ENCODE measurements at places on chromosomes 6 and 20.

GRCh38 chr6:30044630-30045029 lies 16.4 kb upstream of the POLR1H start:
- peak; percentile 72 for DNase-seq

GRCh38 chr20:57553376-57554018 lies 7.4 kb upstream of the PCK1 start:
- DNase-seq = no peak

DNA sequence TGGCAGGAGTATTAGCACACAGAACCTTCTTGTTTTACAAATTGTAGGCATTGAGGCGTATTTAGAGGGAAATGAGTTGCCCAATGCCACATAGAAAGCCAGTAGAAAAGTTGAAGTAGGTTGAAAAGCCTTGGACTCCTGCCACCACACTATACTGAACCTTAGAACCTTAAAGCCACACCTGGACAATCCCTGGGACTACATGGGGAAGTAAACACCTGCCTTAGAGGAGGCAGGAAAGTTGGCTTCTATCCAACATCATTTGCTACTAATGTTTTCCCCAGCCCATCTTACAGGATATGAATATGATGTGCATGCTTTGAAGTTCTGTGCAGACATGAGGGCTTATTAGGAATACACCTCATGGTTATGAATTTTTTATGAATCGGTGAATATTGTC lies 5.3 kb upstream of the EPPIN start:
- no peak for DNase-seq

DNA sequence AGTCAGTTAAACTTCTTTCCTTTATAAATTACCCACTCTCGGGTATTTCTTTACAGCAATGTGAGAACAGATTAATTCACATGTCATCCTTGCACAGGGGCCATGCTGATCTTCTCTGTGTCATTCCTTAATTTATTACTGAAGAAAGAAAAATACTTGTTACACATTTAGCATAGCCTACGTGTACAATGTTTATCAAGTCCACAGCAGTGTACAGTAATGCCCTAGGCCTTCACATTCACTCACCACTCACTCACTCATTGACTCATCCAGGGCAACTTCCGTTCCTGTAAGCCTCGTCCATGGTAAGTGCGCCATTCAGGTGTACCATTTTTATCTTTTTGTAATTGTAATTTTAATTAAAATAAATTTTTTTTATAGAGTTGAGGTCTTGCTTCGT lies 73.6 kb downstream of the RSPH3 start:
- peak; percentile 23 for DNase-seq

- no peak for DNase-seq
Measured at GRCh38 chr6:104527311-104527710, 332.4 kb downstream of the HACE1 start.

GRCh38 chr6:29710281-29710941 lies 12.8 kb upstream of the HLA-F start:
- no peak for DNase-seq

DNA sequence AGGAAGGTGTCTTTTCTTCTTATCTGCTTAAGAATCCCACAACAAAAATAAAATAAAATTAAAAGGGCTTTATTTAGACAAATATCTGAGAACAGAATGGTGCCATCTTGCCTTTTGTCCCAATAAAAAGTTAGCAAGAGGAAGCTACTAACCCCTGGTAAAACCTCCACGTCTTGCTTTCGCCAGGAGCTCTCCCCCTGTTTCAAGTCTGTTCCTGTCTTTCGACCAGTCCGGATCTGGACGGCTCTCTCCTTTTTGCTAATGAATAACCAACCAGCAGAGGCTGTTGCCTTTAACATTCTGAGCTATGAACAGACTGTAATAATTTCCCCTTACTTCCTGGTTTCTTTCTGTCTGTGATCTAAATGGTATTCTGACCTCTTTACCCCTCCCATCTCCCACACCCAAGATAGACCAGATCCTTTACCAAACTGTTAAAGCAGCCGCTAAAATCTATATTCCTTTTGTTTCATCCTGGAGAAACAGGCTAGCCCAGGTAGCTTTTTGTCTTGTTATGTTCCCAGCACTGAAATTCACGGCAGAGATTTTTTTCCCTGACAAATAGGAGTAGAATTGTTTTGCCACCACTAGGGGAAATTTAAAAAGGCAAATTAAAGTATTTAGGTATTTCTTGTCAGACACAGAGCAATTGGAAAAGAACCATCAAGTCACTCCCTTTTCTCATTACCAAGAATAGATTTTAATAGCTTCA lies at the start of gene FRK:
Gene FRK, minus strand, starts transcription at position 320 of the 712 bp plus-strand sequence. CDS start 580 bp downstream, outside the sequence.
- peak; percentile 28 for DNase-seq

DNA sequence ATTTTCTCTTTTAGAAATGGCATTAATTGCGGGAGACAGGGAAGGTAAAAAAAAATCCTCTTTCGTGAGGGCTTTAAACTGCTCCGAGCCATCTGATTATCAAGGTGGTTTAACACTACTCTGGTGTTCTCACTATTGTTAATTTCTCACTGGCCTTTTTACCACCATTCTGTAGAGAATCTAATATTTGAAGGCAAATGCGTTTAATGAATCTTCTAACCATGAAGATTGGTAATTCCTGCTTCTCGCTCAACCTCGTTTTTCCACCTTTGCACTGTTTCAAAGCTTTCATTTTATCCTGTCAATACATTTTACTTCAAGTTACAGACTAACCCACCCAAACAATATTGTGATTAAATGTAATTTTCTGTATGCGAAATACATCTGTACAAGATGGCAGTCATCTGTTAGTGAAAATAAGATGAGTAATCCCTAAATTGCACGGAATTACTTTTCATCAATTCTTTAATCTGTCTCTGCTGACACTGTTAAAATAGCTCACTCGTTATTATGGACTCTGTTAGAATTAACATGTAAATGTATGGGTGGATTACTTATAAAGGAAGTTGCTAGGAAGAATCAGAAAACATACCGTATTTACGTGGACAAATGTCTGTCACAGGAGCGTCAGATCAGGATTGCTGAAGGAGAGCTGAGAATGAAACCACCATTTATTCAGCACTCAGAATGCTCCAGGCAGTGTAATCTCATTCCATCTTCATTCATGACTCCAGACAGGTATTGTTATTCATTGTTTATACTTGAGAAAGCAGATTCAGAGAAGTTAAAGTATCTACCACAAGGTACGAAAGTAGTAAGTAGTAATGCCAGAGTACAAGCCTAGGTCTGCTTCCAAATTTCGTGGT lies 1.1 kb upstream of the LCA5 start:
- DNase-seq = no peak

DNA sequence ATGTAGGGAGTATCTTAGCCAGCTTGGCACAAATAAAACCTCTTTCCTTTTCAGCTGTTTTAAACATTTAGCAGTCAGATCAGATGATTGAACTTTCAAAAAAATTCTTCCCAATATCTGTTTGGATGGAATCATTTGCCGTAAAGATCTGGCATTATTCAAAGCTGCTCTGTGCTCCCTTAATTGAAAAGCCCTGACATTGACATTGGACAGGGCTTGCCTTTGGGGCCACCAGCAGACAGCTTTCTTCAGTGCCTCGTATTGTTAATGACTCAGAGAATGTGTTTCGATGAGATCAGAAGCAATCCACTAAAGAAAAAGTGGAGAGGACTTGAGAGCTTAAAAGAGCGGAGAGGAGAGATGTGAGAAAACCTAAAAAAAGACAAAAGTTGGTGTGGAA lies 343.5 kb downstream of the NRN1 start:
- DNase-seq = no peak

DNA sequence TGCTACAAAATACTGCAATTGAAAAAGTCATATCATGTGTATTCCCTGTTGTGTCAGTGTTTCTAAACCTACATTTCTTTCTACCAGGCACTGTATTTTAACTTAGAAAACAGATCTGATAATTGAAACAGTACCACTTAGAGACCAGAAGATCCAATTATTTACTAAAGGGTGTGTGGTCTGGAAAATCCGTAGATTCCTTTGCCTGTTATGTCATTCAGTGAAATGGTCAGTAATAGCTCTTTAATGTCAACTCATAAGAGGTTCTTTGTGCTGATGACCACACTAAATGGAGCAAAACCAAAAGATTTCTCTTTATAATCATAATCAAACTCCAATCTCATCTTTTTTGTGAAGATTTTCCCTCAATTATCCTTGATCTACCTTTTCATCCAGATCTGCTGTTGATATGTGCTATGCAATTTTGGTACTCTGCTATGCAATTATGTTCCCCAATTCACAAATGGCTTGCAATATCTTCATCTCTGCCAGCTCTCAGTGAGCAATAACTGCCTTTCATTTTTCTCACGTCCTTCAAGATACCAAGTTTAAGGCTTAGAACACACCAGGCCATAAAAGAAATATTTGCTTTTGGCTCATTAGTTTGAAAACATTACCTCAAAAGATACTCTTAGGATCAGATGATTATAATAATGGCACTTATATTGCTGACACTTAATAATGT lies 165.5 kb downstream of the MOXD1 start:
- DNase-seq = peak; percentile 28

DNA sequence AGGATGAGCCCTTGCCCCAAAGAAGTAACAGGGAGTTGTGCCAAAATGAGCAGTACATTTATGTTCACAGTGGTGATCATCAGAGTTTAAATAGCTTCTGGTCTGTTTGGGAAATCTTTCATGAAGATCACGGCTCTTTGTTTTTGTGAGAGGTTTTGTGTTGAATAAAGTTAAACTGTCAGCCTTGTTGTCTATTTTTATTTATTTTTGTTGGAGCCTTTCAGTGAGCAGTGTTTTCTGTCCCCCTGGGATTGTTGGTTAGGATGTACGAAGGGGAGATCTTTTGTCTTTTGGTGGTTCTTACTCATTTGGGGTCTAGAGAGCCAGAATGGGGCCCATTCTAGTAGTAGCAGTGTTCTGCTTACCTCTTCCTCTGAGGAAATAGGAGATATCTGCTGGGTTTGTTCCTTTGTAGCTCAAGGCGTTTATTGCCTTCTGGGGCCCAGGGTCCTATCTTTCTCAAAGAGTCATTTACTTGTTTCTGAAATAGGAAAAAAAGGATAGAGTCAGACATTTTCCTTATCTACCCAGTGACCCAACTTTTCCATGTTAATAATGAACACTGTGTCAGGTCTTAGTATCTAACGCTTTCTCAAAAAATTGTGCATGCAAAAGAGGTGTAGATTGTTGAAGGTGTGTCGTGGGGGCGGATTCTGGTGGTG lies 157.4 kb downstream of the JARID2 start:
- DNase-seq = no peak

- DNase-seq = peak; percentile 45
Measured at GRCh38 chr6:138509371-138509770, 10.1 kb upstream of the NHSL1 start.

DNA sequence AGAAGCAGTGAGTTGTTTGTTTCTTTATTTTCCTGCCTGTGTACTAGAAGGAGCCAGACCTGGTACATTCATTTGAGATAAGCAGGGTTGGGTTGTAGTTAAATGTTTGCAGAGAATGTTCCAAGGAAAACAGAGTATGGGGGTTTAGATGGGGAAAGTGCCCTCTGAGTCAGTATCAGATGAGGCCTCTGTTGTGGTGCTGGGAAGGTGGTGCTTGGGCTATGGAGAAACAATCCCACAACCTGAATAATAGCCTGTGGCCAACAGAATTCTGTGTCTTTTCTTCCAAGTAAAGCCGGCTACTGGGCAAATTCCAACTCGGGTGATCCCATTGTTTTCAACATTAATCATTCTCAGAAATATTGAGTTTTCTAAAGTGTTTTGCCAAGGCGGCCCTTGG lies 109.3 kb downstream of the RNF144B start:
- DNase-seq = no peak

GRCh38 chr6:43306086-43306485 lies 2.5 kb downstream of the CRIP3 start:
- no peak for DNase-seq

DNA sequence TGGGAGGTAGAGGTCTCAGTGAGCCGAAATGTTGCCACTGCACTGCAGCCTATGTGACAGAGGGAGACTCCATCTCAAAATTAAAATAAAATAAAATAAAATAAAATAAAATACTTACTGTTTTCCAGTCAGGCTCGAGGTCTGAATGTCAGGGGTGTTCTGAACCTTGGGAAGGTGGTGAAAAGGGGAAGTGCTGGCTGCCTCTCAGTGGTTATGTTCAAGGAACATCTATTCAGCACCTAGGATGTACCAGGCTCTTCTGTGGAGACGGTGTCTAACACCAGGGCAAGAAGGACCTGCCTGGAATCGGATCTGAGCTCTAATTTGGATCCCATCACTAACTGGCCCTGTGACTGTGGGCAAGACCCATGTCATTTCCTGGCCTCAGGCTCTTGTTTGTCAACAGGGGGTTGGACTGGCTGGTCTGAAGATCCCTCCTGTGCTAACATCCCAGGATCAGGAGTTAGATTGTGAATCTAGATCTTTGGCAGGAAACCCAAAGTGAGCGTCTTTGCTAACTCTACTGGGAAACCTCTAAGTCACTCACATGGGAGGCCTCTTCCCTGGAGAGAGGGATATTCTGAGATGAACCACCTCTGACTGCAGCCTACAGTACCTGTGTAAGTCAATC lies 63.4 kb upstream of the SIRPG start:
- DNase-seq = no peak

DNA sequence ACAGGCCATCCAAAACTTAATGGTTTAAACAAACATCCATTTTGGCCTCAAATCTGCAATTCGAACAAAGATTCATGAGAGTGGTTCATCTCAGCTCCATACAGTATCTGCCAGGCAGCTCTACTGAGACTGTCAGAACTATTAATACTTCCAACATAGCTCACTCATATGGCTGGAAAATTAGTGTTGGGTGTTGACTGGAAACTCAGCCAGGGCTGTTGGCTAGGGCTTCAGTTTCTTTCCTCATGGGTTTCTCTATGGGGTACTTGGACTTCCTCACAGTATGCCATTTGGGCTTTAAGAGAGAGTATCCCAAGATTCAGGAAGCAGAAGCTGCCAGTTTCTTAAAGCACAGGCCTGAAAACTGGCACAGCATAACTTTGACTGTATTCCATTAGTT lies 240.3 kb downstream of the TPBG start:
- DNase-seq = no peak

- DNase-seq = peak; percentile 96
Measured at GRCh38 chr6:162090734-162091133, 636.8 kb downstream of the PRKN start.

- no peak for DNase-seq
Measured at GRCh38 chr20:44800391-44801046, 9.8 kb downstream of the RIMS4 start.

GRCh38 chr6:143695130-143695968 lies 17.6 kb downstream of the PHACTR2 start:
- no peak for DNase-seq

DNA sequence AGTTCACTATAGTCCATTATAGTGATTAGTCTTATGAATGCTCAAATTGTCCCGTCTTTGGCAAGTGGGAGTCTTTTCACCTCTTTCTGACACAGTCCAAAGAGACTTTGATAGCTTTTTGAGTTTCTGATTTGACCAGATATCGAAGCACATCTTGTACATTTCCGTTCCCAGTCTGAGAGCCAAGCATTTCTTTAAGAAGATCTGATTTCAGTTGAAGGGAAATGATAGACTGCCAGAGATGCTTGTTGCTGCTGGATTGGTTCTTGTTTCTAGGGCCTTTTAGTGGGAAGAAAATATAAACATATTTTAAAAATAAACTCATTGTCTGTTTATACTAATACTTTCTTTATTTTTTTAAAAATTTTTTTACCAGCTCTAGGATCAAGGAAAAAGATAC lies 54.1 kb upstream of the IER3 start:
- DNase-seq = no peak

All from fibroblast of skin of scalp (primary cell).